Spinal cord (tissue), 10 donors: ENCODE measurements at places on chromosomes 7 and 10.

GRCh38 chr7:92313055-92313454 lies 67.3 kb downstream of the ANKIB1 start:
- DNase-seq = no peak

- no peak for DNase-seq
Measured at GRCh38 chr10:19811540-19811939, 4.7 kb upstream of the PLXDC2 start.

GRCh38 chr10:110492069-110492822 lies 5.5 kb upstream of the DUSP5 start:
- DNase-seq = no peak

GRCh38 chr10:128686630-128687278 lies 560.5 kb upstream of the MKI67 start:
- DNase-seq = no peak

- DNase-seq = no peak
Measured at GRCh38 chr10:31768467-31768866, 160.2 kb downstream of the ARHGAP12 start.

GRCh38 chr10:13971601-13972475 lies 358.9 kb downstream of the FRMD4A start:
- DNase-seq = no peak

DNA sequence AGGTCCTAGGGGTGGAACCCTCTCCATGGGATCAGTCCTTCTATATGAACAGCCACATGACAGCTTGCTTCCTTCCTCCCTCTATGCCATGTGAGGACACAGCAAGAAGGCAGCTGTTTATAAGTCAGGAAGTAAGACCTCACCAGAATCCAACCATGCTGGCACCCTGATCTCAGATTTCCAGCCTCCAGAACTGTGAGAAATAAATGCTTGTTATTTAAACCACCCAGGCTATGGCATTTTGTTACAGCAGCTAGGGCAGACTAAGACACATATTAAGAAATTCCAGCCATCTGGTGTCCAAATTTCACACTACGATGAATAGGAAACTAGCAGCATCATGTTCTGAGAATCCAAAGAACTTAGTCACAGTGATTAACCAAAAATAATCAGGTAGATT lies 140.1 kb downstream of the ZFAND4 start:
- no peak for DNase-seq

DNA sequence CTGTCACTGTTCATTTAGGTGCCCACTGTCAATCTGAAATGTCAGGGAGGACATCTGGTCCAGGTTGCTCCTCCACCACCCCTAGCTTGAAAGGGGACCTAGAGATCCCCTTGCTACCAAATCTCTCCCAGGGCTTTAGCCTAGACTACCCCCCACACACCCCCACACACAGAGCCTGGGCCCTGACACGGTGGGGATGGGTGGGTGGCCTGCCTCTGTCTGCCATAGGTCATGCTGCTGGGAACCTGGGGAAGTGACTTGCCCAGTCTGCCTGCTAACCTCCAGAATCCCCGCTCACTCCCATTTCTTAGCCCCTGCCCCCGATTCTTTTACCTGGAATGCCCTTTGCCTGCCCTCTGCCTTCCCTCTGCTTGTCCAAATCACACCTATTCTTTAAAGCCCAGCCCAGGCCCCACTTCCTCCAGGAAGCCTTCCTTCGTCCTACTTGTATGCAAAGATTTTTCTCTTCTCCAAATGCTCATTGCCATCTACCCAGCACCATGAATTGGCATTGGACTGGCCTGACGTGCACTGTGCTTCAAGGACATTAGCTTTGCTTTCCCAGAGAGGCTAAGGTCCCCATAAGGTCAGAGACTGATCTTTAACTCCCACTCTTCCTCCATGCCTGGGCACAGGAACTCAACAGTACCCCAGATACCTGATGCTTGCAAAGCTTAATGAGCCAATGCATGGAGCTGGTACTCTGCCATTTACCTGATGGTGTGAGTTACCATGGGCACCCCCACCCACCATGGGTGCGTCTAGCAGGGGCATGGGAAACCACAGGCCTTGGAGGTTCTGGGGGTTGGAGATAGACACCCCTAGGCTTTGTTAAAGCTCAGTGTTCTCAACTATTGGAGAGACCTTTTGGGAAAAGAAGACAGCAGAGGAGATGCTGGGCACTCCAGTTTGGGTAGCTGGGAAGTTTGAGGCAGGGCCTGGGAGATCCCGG lies 2.0 kb upstream of the SMARCD3 start:
- no peak for DNase-seq

DNA sequence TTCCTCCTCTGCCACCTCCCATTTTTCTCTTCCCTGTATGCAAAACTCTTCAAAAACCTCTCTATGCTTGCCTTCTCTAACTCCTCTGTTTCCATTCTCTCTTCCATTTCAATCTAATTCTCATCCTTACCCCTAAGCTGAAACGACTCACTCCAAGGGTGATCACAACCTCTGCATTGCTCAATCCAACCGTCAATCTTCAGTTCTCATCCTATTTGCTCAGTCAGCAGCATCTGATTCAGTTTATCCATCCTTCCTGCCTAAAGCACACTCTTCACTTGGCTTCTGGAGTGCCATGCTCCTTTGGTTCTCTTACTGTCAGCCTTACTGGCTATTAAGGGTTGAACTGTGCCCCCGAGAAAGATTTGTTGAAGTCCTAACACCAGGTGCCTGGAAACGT lies 163.5 kb upstream of the NEBL start:
- no peak for DNase-seq

GRCh38 chr7:38396852-38397251 lies 123.4 kb upstream of the TARP start:
- no peak for DNase-seq

DNA sequence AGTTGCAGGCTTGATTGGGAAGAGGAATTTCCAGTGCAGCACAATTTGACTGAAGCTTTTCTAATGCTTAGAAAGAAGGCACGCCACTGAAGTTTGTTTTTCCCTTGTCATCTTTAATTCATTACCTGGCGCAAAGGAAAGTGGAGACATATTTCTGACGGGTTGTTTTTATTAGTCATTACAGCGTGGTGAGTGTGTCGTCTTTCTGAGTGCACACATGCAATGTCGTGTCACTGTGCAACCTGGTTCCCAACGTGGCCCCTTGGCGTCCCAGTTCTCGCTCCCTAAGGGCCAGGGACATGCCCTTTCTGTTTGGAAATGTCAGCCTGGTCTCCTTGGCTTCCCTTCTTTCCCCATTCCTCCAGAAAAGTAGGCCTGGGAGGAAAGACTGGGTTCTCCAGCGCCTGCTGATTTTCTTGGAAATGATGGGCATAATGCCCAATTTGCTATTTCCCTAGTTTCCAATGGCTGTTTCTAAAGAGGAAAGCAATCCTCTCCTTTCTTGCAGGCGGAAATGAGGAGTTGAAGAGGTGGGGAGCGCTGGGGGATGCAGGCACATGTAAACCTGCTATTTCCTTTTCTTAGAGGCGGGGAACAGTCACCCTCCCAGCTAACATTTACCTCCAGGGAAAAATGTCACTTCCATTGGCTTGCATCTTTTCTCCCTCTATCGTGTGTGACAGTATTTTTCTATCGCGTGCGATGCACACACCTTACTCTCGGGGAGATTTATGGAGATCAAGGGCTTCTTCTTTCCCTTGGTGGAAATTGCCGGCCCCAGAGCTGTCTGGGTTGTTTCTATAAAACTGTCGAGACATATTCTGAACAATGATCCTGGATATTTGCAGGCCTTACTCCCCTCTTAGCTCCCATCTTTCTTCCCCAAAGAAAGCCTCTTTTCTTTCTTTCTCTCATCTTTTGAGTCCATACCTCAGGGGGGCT lies 249.8 kb downstream of the ARHGAP12 start:
- DNase-seq = no peak
